Fibroblast of the aortic adventitia (primary cell): ENCODE measurements at places on chromosomes 1 and 21. TPM values are rescaled to one million over a fixed set of nuclear protein-coding genes. Genes with fewer than 3 reads are reported as not detected.

Gene CYP4A11
- total RNA-seq: not detected in 2 replicates

Gene FHAD1
- total RNA-seq: 0.63 and 0.74 TPM in 2 replicates

Gene INSRR
- total RNA-seq: 0.08 TPM in 1 of 2 replicates, not detected in the other

Gene KMO
- not detected in 2 replicates for total RNA-seq
